Activated T-cell treated with anti-CD3 and anti-CD28 coated beads for 4 hours (primary cell): ENCODE measurements at places on chromosomes 12 and 14.

DNA sequence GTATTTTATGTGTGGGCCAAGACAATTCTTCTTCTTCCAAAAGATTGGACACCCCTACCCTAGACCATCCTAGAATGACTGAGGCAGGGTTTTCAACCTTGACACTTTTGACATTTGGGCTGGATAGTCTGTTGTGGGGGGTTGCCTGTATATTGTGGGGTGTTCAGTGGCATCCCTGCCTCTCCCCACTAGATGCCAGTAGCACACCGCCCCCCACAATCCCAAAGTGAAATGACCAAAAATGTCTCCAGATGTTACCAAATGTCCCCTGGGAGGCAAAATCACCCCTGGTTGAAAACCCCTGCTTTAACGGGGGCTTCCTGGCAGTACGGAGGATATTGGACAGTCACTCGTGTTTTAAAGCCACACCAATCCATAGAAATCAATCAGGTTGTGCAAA is 219.6 kb downstream of the PHETA1 start:
- no peak for DNase-seq

- no peak for DNase-seq
Measured at GRCh38 chr12:25585021-25585523, 32.0 kb upstream of the LMNTD1 start.

- no peak for DNase-seq
Measured at GRCh38 chr12:102376181-102376747, 104.1 kb downstream of the IGF1 start.

- DNase-seq, result no peak
Measured at GRCh38 chr12:13112968-13113367, 9.5 kb upstream of the GSG1 start.

GRCh38 chr12:120586206-120586605 is 5.0 kb upstream of the POP5 start:
- DNase-seq, result no peak

GRCh38 chr14:101482066-101482465 is 79.2 kb upstream of the DIO3 start:
- DNase-seq, result no peak
